NCI-H345 (cell line): ENCODE measurements at places on chromosomes 4 and X.

GRCh38 chr4:149493492-149493891, 322.2 kb downstream of the IQCM start:
- DNase-seq, result no peak

- DNase-seq, result no peak
These were observed 17.5 kb upstream of the MSANTD1 start for GRCh38 chr4:3231471-3231870.

DNA sequence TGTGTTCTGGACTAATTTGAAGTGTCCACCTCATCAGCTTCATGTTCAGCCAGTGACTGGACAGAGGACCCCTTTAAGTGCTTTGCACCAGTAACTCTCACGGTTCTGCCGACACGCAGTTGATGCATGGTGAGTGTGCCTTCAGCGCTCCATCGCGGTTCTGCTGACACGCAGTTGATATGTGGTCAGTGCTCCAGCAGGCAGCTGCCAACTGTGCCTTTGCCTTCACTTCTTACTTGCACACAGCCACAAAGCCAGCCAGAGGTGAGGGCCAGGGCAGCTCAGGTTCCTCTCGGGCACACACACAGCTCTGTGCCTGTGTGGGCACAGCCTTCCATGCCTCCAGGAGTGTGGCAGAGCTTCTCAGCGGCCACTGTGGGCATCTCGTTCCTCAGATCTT, 12.4 kb downstream of the NKX1-1 start:
- no peak for DNase-seq

DNA sequence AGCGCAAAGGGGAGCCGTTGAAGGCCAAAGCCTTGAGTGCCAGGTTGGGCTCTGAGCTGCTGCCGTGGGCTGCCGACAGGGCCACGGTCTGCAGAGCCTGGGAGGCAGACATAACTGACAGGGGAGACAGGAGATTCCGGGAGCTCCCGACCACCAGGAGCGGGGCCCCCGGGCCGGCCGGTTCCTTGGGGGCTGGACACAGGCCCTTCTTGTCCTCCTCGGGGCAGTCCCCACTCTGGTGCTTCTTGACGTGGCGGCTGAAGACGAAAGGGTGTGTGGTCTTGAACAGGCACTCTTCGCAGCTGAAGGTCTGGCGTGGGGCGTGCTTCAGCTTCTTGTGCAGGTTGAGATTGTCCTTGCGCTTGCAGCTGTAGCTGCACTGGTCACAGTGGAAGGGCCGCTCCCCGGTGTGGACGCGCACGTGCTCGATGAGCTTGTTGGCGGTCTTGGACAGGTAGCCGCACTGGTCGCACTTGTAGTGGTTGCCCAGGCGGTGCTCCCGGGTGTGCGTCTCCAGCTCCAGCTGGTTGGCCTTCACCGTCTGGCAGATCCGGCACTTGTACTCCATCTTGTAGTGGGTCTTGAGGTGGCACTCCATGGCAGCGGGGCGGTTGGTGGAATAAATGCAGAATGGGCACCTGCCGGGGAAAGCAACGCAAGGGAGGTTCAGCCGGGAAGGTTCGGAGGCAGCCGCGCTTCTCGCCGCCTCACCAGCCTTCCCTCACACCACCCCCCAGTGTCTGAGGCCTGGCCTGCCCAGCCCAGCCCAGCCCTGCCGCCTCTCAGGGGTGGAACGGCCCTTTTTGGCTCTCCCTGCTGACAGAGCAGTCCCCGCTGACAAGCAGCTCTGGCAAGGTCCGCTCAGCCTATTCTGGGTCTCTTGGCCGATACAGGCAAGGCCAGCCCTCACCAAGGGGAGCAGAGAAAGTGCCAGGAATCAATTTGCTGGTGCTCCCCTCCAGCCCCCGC, 81.3 kb downstream of the C4orf51 start:
- DNase-seq, result no peak

GRCh38 chr4:87134122-87134521, 86.3 kb downstream of the KLHL8 start:
- no peak for DNase-seq

DNA sequence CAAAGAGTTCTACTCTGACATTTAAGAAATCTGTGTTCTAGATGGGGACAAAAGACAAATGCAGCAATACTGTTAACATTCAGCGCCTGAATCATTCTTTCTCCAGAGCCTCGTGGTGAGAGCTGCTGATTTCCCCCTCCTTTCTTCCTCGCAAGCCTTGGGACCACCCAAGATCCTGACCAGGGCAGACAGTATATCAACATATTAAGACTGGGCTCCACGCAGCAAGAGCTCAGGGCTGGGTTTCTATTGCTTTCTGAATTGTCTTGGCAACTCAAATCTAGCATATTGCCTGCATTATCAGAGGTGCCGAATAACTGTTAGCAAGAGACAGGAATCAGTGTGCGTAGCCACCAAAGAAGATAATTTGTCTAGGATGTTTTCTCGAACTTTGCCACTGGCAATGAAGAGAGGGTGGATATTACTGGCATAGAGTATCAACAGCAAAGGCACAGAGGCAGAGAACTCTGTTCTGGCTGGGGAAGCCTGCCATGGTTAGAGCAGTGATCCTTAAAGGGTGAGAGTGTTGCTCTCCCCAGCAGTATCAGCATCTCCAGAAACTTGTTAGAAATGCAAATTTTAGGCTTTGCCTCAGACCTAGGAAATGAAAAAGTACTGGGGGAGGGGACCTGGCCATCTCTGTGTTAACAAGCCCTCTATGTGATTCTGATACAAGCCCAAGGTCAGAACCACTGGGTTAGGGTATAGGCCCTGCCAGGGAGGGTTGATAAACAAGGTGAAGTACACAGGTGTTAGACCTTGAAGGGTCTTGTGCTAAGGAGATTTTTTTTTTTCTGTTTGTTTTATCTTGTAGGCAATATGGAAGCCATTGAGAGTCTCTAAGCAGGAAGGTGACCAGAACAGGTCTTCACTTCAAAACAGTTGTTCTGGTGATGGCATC, 46.2 kb upstream of the MID1IP1 start:
- no peak for DNase-seq

- DNase-seq, result no peak
These were observed 2.9 kb downstream of the TMSB4X start for GRCh38 chrX:12977761-12978204.

DNA sequence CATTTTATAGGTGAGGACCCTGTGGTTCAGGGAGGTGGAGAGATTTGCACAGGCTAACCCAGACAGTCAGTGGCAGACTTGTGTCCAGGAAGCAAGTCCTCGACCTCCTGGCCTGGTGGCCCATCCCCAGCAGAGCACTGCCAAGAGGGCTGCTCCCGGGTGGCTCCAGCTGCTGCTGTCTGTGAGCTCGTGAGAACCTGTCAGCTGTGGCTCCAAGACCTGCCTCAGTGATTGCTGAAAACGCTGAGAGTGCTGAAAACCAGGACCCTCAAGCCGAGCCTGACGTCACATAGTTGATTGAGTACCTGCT, 74.2 kb downstream of the RTL9 start:
- DNase-seq, result no peak

DNA sequence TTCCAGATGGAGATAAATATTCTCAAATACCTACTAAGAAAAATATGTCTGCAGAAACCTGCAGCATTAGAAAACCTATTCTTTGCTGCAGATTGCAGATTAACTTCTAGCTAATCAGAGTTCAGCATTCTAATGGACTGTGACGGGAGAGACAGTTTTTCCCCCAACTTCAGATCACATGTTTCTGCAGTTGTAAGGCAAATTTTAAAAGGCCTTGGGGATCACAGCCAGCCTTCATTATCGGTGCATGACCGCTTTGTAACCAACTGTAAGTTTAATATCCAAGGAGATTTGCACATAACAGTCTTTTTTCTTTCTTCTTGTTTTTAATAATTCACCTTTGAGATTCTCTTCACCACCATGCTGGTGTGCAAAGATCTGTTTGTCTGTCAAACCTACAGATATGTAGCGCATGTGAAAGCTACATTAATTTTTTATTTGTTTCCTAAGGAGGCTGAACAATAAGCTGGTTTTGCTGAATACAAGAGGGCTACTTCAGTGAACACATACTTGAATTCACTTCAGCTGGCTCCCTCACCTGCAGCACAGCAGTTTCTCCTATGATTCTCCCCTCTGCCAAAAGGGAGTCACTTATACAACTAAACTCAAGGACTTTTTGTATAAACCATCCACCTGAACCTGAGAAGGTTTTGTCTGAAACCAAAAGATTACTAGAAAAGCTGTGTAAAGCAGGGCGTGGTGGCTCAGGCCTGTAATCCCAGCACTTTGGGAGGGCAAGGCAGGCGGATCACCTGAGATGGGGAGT, 488.5 kb downstream of the RPA4 start:
- peak; percentile 62 for DNase-seq
